ENCODE measurements at places on chromosomes 5 and 9.

GRCh38 chr9:90307167-90307833, 335.3 kb downstream of the DIRAS2 start:
- DNase-seq, result no peak

DNA sequence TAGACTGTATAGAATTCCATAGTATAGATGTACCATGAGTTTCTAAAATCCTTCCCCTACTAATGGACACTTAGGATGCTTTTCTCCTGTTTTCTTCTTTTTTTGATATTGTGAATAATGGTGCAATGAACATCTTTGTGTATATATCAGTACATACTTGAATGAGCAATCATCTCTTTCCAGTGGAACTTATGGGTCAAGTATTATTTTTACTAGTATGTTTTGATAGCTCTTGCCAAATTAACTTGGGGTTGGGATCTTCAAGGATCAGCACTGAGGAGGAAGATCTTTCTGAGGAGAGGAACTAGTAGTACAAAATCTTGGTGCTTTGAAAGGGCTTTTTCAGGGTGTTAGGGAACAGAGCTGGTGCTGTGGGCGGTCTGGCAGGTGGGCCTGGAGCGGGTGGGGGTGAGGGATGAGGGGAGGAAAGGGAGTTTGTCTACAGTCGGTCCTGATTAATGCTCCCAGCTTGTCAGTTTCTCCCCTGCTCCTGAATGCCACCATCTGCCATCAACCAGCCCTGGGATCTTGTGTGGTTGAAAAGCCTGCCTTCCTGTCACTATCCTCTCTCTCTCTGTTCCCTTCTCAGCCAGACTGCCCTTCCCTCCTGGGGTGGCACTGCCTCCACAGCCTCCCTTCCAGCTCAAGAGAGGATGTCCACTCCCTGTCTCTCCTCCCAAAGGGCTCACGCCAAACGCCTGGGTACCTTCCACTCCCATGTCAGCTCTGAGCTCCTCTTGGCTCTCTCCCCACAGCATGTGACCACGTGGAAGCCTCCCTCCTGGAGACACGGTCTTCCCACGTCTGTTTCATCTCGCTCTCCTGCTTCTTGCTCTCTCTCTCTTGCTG, 185.9 kb downstream of the DAB2IP start:
- no peak for DNase-seq

DNA sequence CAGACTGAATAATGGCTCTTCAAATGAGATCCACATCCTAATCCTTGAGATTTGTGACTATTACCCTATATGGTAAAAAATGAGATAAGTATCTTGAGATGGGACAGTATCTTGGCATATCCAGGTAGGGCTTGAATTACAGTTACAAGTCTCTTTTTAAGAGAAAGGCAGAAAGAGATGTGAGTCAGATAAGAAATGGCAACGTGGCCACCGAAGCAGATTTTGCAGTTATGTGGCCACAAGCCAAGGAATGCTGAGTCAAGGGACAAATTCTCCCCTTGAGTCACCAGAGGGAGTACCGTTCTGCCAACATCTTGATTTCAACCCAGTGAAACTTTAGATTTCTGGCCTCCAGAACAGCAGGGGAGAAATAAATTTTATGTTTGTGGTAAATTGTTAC, 1983.0 kb upstream of the C9orf72 start:
- DNase-seq, result no peak

DNA sequence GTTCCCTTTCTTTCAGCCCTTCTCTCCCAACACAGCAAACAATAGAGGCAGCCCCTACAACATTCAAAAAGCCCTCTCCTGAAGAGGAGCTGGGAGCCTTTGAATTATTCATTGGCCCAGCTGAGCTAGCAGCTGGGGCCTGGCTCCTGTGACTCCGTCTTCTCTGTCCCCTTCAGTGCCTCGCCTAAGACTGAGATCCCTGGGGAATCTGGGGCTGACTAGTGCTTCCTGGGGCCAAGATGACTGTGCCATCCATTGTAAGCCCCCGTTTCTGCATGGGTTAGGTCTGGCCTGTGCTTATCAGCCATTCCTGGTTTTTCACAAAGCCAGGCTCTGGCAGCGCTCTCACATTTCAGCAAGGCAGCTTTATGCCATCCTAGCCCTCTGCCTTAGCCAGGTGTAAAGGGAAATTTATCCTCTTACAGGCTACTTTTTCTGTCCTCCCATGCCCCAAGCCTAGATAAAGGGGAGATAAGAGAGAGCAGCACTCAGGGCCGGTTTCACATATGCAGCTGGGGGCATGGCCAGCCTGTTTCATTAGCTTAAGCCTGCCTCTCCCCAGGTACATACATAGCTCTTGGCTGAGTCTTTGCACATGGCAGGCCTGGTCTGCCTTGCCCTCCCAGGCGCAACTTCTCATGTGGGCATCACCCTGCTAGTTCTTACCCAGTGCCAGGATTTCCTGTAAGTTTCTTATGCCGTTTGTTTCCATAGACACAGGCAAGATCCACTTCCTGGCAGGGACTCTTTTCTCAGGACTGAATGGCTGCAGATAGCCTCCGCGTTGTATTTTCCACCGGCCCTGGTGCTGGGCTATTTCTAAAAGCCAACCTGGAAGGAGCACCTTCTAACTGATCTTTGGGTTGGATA, 15.8 kb downstream of the PTPA start:
- no peak for DNase-seq

DNA sequence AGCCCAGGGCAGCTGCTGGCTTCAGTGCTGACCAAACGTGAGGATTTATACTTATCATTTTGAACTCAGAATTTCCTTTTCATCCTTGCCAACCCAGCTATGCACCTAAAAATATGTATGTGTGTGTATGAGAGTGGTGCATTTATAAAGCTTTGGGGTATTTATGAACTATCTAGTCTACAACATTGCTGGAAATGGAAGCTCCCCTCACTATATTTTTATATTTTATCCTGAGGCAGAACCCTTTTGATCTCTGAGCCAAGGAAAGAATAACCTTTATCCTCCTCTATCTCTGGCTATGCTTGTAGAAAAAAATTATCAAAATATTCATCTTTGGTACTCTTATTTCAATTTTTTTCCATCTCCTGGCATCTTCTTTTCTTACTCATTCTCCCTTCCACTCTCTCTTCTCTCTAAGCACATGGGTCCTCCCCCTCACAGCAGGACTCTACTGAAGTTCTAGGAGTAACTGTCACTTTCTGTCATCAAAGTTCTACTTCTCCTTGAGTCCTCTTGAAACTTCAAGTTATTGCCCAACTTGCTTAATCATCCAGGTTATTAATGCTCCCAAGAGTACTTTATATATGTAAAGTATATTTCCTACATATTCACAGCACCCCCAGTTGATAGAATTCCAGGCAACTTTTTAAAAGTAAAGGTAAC, 190.9 kb downstream of the HINT1 start:
- no peak for DNase-seq

GRCh38 chr5:172342918-172343317, 59.4 kb upstream of the UBTD2 start:
- DNase-seq, result no peak

DNA sequence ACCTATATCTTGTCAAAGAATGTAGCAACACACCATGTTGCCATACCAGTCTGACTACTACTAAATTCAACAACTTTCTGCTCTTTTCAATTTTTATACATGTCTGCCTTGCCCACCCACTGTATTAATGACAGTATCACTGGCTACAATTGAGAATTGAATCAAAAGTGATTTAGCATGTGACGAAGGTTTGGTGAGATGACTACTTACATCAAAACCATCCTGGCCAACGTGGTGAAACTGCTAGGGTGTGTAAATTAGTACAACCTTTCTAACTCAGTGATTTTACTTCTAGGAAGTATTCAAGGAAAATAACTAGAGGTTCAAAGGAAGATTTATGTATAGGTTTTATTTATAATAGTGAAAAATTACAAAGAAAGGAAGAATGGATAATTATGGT, 109.8 kb downstream of the UNC13B start:
- no peak for DNase-seq

GRCh38 chr9:128625391-128626146, 31.1 kb downstream of the DYNC2I2 start:
- DNase-seq, result no peak

DNA sequence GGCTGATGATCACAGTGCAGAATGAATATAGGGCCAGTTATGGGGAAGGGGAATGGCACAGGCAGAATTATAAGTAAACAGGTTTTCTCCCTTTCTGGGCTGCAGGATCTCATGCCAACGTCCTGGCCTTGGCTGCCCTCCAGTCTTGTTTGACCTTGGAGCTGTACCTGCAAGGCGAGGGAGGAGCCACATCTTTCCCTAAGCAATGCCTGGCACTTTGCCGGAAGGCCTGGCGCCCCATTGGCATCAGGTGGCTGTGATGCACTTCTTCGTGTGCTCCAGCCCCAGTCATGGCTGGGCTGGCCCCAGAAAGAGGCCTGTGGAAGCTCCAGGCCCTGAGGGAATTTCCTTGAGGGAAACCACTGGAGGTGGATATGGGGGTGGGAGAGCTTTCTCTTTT, 16.7 kb upstream of the IQGAP2 start:
- no peak for DNase-seq

DNA sequence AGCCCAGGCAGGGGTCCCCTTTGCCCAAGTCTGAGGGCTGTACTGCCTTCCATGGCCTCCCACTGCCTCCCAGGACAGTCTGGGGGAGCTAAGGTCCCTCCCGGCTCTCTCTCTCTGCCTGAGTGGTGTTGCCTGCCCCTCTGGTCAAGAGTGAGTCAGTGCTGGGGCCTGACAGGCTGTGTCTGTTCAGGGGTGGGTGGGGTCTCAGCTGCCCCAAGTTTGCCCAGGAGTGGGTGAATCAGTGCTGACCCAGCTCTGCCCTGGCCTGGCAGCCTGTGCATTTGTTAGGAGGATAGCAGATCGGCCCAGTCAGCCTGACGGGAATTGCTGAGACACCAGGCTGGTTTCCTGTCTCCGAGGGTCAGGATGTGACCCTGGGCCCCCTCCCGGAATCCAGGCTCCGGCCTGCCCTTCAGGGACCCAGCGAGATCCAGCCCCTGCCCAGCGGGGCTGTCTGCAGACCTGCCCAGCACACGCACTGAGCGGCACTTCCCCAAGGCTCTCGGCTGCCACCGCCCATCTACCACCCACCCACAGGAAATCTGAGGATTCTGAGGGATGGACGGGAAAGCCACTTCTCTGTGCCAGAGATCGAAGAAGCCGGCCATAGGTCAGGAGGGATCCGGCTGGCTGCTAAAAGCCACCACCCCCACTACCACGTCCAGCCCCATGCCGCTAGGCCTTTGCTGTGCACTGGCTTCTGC, 15.9 kb downstream of the ENG start:
- DNase-seq, result no peak

- no peak for DNase-seq
Observed at GRCh38 chr9:127201071-127201541, 63.5 kb upstream of the GARNL3 start.

DNA sequence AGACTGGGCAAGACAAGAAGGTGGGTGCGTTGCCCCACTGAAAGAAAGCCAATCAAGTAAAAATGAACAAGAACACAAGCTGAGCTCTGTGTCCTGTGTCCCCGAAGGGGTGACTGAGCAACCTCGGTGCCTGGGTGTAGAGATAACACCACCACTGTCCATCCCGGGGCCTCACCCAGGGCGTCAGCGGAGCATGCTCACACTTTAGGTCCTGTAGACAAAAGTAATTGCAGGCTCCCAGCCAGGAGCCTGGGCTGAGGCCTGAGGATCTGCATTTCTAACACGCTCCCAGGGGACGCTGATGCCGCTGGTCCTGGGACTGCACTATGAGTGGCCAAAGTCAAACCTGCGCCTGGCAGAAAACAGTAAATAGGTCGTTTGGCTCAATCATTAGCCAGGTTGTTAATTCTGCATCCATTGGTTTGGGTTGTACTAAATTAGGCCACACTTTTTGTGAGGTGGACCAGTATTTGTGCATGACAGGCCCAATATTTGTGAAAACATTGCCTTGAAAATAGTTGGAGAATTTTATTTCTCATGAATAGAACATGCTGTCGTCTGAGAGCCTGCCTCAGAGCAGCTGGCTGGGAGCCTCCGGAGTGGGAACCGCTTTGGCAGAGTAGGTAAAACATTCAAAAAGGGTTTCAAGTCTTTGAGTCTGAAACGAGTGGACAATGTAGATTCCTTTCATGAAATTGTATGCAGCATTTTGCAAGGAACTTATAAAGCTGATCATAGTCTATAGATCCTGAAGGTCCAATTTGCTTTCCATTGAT, 38.3 kb downstream of the ANKRD33B start:
- no peak for DNase-seq

- no peak for DNase-seq
Observed at GRCh38 chr5:141872496-141873356, 5.5 kb downstream of the PCDH1 start.

DNA sequence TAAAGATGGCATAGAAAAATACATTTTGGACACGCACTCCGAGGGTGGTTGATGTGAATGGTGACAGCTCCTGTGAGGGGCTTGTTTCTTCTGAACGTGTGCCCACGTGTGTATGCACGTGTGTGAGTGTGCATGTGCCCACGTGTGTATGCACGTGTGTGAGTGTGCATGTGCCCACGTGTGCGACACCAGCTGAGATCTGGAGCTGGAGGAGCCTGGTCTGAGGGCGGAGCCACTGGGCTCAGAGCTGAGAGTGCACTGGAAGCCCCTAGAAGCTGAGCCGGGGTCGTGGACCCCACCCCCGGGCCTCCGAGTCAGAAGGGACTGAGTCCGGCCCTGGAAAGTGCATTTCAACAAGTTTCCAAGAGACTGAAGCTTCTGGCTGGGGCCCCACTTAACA, 282.5 kb upstream of the IRX4 start:
- DNase-seq, result no peak

DNA sequence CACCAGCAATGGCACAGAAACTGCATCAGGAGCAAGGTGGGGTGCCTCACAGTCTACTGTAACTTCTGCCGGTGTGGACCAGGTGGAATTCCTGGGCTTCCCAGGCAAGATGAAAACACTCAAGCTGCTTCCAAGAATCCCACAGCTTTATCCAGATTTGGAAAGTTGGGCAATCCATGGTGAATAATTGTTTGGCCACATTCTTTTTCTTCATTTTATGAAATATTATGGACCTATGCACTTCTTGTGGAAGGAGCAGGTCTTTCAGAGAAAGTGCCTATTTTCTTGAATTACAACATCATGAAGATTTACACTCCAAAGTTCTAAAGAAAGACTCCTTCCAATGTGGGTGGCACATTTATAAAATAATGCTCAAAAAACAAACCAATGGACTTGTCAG, 503.6 kb downstream of the SEMA5A start:
- DNase-seq, result no peak

- no peak for DNase-seq
Observed at GRCh38 chr5:165576678-165577275, 2071.4 kb downstream of the MAT2B start.

GRCh38 chr5:80238778-80239679, 16.8 kb downstream of the SERINC5 start:
- DNase-seq, result no peak

GRCh38 chr9:100499460-100499859, 26.5 kb downstream of the TMEFF1 start:
- no peak for DNase-seq

DNA sequence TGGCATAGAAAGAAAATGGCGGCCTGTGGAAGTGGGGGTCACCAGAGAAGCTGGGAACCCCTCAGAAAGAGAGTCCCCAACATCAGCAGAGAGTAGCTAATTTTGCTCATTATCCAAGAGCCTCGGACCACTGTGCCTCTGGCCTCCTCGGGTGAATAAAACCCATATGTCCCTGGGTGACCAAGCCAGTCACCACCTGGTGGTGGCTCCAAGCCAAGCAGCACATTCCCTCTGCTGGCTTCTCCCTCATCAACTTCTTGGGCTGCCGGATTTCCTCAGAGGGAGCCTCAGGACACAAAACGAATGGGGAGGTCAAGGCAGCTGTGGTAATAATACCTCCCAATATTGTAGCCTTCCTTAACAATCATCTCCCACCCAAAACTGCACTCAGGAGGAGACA, 242.5 kb downstream of the NFIB start:
- no peak for DNase-seq

GRCh38 chr9:112056996-112057395, 118.1 kb downstream of the SUSD1 start:
- no peak for DNase-seq

- DNase-seq, result no peak
Observed at GRCh38 chr9:2181792-2182191, 166.6 kb downstream of the SMARCA2 start.
